Stimulated activated naive B cell treated with anti-CD40 and anti-IgM and Interleukin-4, amounts not matched to agents 10 μg/mL and 1 μg/mL and 100 μg/mL, for 72 hours (primary cell): ENCODE measurements at places on chromosomes 12 and 14.
A peak's percentile ranks its signal among the peaks of the same experiment; 100 is the strongest.

GRCh38 chr12:19689801-19690472 is 250.6 kb downstream of the AEBP2 start:
- DNase-seq: no peak
- no peak overlapping the region for H3K27ac ChIP-seq
- no peaks in the 10 kb centered on the region for H3K36me3 ChIP-seq
- H3K4me1 ChIP-seq: no peaks in the 10 kb centered on the region

DNA sequence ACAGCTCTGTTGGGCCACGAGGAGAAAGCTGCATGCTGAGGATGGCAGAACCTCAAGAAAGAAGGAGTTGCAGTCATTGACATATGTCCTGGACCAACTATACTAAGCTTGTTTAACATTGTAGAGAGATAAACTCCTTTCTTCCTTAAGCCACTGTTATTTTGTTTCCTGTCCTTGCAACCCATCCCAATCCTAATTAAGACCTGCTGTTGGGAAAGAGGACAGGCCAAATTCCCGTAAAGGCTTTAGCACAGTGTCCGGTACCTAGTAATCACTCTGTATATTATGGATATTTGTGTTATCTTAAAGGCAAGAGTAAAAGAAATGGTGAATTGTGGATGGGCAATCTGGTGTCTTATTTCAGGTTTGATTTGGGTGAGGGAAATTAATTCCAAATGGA is 53.5 kb upstream of the WSCD2 start:
- no peak overlapping the region for H3K27ac ChIP-seq
- H3K4me3 ChIP-seq: no peak overlapping the region
- peaks cover 34% of the 10 kb centered on the region for H3K27me3 ChIP-seq
- no peaks in the 10 kb centered on the region for H3K4me1 ChIP-seq
- no peak for DNase-seq
- H3K36me3 ChIP-seq: no peaks in the 10 kb centered on the region

DNA sequence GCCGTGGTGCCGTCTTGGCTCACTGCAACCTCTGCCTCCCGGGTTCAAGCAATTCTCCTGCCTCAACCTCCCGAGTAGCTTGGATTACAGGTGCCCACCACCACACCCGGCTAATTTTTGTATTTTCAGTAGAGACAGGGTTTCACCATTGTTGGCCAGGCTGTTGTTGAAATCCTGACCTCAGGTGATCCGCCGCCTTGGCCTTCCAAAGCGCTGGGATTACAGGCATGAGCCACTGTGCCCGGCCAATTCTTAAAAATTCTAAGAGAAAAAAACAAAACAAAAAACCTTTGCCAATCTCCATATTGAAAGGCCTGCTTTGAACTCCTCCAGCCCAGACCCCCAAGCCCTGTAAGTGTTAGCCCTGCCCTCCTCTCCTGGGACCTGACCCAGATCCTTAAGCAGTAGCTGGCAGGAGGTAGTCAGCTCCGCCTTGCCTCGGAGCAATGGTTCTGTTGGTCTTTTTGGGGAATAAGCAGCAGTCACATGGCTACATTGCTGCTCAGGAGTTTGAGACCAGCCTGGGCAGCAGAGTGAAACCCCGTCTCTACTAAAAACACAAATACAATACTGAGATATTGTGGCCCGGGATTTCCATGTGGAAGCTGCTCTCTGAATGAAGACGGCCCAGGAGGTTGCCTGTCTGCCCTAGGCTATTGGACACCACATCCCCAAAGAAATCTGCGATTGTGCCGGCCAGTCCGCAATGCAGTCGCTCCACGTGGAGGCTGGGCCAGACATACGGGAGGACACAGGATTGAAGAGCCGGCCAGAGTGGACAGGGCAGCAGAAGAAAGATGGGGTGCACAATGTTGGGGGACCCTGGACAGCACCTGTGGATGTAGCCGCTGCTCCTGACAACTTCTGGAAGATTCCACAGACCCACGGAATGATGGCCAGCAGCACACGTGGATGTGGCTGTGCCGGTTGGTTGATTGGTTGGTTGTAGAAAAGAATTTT is 28.8 kb upstream of the BEGAIN start:
- H3K27ac ChIP-seq: no peak overlapping the region
- H3K4me1 ChIP-seq: peaks cover 24% of the 10 kb centered on the region
- no peaks in the 10 kb centered on the region for H3K36me3 ChIP-seq
- H3K4me3 ChIP-seq: no peak overlapping the region
- peaks cover 39% of the 10 kb centered on the region for H3K27me3 ChIP-seq
- no peak for DNase-seq

GRCh38 chr14:50055461-50056228 is 60.7 kb downstream of the VCPKMT start:
- peaks cover 54% of the 10 kb centered on the region for H3K4me1 ChIP-seq
- DNase-seq: no peak
- no peaks in the 10 kb centered on the region for H3K27me3 ChIP-seq
- peaks cover 4% of the 10 kb centered on the region for H3K36me3 ChIP-seq
- H3K27ac ChIP-seq: no peak overlapping the region

GRCh38 chr12:28865776-28866175 is 283.3 kb upstream of the FAR2 start:
- H3K27ac ChIP-seq: no peak overlapping the region
- H3K27me3 ChIP-seq: no peaks in the 10 kb centered on the region
- no peaks in the 10 kb centered on the region for H3K36me3 ChIP-seq
- no peak overlapping the region for H3K4me3 ChIP-seq

GRCh38 chr12:120856980-120857379 is 47.2 kb downstream of the SPPL3 start:
- H3K27me3 ChIP-seq: no peaks in the 10 kb centered on the region
- peak overlapping the region; percentile 62 for H3K27ac ChIP-seq
- no peak for DNase-seq
- peaks cover 31% of the 10 kb centered on the region for H3K4me1 ChIP-seq

- no peak for DNase-seq
- no peak overlapping the region for H3K27ac ChIP-seq
- H3K36me3 ChIP-seq: peaks cover 14% of the 10 kb centered on the region
- no peak overlapping the region for H3K4me3 ChIP-seq
Observed at GRCh38 chr14:77314539-77315457, 5.9 kb downstream of the POMT2 start.

- DNase-seq: no peak
- no peak overlapping the region for H3K4me3 ChIP-seq
Observed at GRCh38 chr14:74549588-74549987, 56.0 kb downstream of the ISCA2 start.

- H3K4me3 ChIP-seq: no peak overlapping the region
- H3K4me1 ChIP-seq: no peaks in the 10 kb centered on the region
- no peaks in the 10 kb centered on the region for H3K36me3 ChIP-seq
- H3K27ac ChIP-seq: no peak overlapping the region
- H3K27me3 ChIP-seq: peaks cover 12% of the 10 kb centered on the region
Observed at GRCh38 chr14:70857496-70857890, 48.2 kb upstream of the MAP3K9 start.

DNA sequence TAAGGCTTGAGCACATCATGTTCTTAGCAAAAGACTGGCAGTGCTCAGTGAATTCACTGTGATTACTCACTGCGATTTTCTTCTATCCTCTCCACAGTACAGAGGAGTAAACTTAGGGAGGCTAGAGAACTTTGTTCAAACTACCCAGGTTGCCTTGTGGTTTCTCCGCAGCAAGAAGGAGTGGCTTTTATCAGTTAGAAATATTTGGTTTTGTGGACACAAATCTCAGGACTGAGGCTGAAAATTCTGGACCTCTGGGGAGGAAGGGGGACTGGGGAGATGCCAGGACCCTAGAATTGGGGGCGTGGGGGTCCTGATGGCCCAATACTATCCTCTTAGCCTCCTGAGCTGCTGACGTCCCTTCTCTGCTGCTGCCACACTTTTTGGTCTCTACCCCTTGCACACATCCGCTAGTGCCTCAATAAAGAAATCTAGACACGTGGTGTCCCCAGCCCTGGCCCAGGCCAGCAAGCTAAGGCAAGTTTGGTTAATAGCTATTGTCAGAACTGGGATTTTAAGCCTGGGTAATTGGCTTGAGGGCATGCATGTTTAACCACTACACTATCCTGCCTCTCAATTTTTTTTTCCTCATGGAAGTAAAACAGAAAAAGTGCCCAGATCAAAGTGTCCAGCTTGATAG is 842 bp downstream of the OAS2 start:
- peak overlapping the region; percentile 99 for H3K27ac ChIP-seq
- DNase-seq: no peak
- peak overlapping the region; percentile 99 for H3K4me3 ChIP-seq
- peaks cover 22% of the 10 kb centered on the region for H3K36me3 ChIP-seq
- H3K27me3 ChIP-seq: no peaks in the 10 kb centered on the region

DNA sequence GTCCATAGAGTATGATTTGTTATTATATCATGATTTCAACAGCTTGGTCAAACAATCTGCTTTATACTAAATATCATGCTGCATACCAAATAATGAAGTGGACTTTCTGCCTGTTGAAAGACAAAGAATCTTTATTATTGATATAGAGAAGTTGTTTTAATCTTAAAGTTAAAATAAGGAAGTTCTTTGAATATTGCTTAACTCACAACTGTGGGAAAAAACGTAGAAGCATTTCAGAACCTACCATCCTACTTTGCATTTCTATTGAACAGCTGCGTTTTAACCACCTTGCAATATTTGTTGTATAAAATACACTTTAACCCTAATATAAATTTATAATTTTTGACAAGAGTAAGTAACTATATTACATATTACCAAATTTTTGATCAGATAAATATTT is 22.9 kb upstream of the ARL1 start:
- H3K36me3 ChIP-seq: no peaks in the 10 kb centered on the region
- H3K27me3 ChIP-seq: peaks cover 12% of the 10 kb centered on the region
- no peak for DNase-seq
- no peak overlapping the region for H3K4me3 ChIP-seq
- no peak overlapping the region for H3K27ac ChIP-seq

GRCh38 chr12:27652174-27652763 is 44.0 kb upstream of the REP15 start:
- no peaks in the 10 kb centered on the region for H3K27me3 ChIP-seq
- peaks cover 18% of the 10 kb centered on the region for H3K36me3 ChIP-seq
- H3K4me3 ChIP-seq: no peak overlapping the region
- no peak overlapping the region for H3K27ac ChIP-seq
- no peak for DNase-seq
- H3K4me1 ChIP-seq: peaks cover 5% of the 10 kb centered on the region

DNA sequence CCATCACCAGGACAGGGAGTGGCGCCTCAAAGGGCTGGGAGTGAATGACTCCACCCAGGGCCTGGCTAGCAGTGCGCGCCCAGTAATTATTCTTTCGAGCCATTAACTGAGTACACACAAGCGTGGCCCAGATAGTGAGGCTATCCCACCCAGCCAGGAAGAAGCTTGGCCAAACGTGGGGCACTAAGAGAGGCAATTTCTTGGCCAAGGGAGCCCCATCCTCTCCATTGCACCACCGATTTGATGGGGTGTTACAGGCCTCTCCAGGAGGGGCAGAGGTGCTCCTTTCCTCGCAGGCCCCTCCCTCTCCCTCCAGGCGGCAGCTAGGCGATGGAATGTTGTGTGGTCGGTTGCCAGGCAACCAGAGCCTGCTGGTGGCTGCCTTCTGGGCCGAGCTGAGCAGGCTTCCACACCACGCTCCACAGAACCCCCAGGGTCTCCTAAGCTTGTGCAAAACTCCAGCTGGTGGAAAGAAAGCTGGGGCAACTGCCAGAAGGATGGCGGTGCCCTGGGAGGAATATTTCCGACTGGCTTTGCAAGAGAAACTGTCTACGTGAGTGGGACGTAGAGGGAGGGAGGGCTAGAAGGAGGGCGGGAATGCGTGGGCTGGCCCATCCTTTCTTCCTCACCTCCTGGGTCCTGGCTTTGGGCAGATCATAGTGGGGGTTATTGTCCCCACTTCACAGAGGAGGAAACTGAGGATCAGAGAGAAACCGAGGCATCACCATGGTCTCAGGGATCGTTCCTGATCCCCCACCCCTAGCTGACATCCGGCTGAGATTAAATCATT is at the start of gene CFAP73:
TSS of gene CFAP73 (plus strand) at position 364 of the 790 bp plus-strand sequence. CDS start at position 498, 134 bp downstream.
- H3K4me1 ChIP-seq: peaks cover 43% of the 10 kb centered on the region
- no peak for DNase-seq
- H3K36me3 ChIP-seq: peaks cover 2% of the 10 kb centered on the region
- peak within 1 kb of the TSS; percentile 77 for H3K27ac ChIP-seq
